ENCODE measurements at places on chromosomes 7 and 10.

- no peak for DNase-seq
Observed at GRCh38 chr10:127797339-127797738, 60.4 kb downstream of the FOXI2 start.

- DNase-seq: no peak
Observed at GRCh38 chr7:103718482-103719061, 270.9 kb downstream of the RELN start.

GRCh38 chr10:73773152-73773879 is 8.5 kb upstream of the CHCHD1 start:
- DNase-seq: no peak

DNA sequence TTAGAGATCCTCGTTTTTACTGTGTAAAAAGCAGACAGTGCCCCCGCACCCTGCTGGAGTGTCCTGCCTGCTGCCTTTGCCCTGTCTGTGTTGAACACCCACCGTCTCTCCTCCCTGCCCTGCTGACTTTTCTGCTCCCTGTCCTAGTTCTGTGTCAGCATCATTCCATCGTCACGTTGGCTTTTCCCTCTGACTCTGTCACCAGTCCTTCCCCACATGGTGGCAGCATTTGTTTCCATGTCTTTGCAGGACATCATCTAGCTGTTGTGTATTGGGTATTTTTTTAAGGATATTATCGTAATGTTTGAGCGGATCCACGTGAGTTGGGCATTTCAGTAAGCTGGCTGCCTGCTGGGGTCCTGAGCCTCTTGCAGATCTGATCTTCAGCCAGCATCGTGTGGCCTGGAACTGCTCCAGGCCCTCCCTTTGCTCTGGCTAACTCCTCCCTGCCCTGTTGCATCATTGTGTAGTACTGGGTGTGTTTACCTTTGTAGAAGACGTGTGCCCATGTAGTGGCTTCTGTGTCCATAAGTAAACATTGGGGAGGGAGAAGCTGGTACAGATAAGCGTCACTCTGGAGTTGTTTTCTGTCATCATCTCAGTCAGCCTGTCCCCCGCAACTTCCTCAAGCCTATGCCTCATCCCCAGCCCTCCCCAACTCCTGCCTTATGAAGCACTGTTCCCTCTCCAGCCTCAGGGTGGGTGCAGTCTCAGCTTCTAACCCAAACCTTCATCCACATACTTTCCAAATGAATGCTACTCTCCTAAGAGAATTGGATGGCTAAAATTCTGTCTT is 44.3 kb downstream of the TRRAP start:
- DNase-seq: no peak

GRCh38 chr7:129796186-129796775 is 156.5 kb downstream of the UBE2H start:
- no peak for DNase-seq

DNA sequence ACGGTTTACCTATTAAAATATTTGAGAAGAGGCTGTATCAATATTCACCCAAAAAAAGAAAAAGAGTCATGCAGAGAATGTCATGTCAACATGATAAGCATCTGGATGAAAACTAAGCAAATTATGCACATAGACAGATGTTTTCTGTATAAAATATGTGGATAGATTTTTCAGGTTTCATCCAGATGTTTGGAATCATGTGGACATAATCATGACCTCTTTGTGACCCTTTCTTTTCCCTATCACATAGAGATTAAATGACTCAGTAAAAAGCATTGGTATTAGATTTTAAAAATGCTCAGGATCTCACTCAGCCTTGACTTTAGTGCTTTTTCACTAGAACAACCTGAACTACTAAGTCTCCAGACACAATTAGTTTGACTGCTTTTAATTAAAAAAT is 90.0 kb downstream of the FOXP2 start:
- no peak for DNase-seq

DNA sequence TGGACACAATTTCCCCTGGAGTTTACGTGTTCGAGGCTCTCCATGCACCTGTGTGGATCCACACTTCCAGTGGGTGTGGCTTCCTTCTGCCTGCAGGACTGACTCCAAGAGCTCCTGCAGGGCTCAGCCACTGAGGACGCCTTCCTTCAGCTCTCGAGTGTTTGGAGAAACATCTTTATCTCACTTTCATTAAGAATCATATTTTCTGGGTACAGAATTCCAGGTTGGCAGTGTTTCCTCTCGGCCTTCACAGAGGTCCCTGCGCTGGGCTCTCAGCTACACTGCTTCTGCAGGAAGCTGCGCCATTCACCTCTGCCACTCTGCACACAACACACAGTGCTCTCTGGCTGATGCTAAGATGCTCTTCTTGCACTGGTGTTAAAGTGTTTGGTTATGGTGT is 69.9 kb upstream of the NKX6-2 start:
- no peak for DNase-seq

GRCh38 chr10:35400595-35401268 is 64.4 kb downstream of the CCNY start:
- no peak for DNase-seq

GRCh38 chr10:11510736-11511135 is 100.7 kb downstream of the USP6NL start:
- no peak for DNase-seq

DNA sequence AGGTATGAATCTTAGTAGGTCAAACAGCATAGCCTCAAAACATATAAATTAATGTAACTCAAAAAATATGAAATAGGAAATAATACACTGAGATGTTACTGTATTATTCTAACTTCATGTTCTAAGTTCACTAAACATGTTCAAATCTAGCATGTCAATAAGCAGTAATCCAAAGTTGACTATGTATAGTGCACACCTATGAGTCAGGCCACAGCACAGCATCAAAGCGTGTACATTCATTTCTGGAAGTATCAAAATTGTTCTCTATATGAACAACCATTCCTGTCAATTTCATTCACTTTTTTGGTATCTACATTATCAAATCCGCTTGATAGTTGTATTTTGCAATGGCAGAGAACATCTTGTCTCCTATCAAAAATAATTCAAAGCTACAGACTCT is 418.9 kb upstream of the POM121L12 start:
- DNase-seq: no peak

GRCh38 chr7:92621561-92622023 is 31.4 kb upstream of the FAM133B start:
- DNase-seq: no peak

DNA sequence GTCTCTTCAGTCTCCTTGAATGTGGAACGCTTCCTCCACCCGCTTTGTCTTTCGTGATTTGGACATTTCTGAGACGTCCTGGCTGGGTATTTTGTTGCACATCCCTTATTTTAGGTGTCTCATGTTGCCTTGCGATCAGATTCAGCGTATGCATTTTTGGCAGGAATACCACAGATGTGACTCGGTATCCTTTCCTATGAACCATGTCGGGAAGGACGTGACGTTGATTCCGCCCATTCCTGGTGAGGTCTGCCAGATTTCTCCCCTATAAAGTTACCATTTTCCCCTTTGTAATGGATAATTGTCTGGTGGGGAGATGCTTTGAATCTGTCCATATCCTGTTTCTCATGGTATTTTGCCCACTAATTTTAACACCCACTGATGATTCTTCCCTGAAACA is 49.6 kb downstream of the RBM17 start:
- DNase-seq: no peak

DNA sequence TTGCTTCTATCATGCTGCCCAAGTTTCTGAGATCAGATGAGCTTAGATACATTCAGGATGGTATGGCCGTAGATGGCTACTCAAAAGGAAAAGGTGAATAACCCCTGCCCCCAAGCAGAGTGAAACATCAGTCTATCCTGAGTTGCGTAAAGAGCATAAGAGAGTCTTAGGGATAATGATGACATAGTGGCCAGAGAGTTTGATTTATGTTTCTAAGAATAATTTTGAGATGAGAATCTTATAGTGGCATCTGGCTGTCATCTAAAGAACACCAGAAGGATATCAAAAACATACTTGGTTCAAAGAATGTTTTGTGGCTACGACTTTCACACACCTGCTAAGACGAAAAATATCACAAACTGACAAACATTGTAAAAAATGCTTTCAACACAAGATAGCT is 20.6 kb downstream of the PIK3CG start:
- no peak for DNase-seq

GRCh38 chr10:128386231-128386630 is 260.0 kb upstream of the MKI67 start:
- DNase-seq: no peak

DNA sequence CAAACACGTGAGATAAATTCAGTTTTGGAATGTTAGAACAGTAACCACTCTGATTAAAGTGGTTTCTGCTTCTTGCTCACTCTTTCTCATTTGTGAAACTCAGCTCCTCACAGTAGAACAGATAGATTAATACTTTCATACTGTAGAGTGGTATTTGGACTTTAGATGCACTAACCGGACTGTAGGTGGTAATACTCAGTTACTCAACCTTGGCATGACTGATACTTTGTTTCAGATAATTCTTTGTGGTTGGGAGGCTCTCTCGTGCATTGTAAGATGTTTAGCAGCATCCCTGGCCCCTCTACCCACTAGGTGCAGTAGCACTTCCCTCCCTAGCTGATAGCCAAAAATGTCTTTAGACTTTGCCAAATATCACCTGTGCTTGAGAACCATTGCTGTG is 37.6 kb downstream of the MCU start:
- no peak for DNase-seq

DNA sequence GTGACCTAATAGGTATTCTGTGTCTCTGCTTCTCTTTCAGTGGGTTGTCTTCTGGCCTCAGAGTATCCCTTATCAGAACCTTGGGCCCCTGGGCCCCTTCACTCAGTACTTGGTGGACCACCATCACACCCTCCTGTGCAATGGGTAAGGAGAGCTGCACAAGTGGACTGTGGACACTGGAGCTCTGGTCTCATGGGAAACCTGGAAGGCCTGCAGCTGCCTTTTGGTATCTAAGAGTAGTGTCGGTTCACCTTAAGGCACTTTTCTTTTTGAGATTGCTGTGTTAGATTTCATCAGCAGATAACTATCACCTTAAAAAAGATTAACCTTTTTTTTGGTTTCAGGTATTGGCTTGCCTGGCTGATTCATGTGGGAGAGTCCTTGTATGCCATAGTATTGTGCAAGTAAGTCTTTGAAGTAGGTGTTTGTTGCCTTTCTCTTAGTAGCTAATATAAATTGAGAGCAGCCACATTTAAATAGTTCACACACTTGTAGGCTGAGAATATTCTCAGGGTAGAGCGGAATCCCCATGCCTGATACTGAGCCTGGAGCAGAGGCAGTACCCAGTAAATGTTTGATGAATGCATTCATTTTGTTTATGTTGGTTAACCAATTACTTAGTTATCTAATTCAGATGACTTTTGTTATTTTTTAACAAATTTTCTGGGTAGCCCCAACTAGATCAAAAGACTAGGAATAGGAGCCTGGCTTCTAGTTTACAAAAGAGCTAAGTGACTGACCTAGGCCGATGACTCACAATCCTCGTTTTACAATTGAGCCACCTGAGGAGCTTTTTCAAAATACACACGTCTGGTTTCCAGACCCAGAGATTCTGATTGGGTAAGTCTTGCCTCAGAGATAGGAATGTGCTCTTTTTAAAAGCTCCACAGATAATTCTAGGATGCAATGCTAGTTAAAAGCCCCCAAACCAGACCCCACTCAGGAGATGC is 3.6 kb downstream of the TMEM254 start:
- no peak for DNase-seq

- DNase-seq: no peak
Observed at GRCh38 chr7:103862302-103863035, 127.0 kb downstream of the RELN start.

- no peak for DNase-seq
Observed at GRCh38 chr10:98340261-98340939, 72.4 kb upstream of the LOXL4 start.

- DNase-seq: no peak
Observed at GRCh38 chr10:99279626-99280111, 44.0 kb upstream of the HPSE2 start.

DNA sequence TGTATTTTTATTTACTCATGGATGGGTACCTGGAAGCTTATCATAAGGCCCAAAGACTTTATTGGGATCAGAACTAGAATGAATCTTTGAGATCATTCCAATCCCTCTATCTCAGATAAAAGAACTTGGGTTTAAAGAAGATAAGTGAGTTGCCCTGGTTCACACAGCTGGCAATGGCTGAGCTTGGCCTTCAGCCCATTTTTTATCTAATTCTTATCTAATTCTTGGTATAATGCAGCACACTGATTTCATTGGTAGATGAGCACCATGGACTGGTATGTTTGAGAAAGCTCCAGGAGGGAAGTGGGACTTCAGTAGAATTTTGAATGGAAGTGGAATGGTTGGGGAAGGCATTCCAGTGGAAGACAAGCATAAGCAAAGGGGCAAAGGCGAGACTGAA is 558.9 kb downstream of the REEP3 start:
- no peak for DNase-seq

GRCh38 chr10:123382491-123382890 is 228.3 kb downstream of the BUB3 start:
- DNase-seq: no peak

DNA sequence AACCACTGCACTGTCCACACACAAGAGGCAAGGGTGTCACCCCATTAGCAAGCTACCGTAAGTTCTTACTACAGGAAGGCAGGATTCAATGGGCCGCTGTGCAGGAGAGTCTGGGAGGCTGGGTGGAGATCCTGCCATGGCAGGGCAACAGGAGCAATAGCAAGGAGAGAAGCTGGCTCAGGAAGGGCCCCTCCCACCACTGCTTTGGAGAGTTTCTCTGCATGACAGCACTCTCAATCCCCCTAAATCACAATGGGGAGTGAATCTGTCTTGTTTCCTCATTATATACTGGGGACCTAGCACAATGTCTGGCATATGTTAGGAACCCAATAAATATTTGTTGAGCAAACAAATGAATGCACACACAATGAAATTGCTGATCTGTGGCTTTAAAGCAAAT is 83.2 kb upstream of the SFMBT2 start:
- DNase-seq: no peak

DNA sequence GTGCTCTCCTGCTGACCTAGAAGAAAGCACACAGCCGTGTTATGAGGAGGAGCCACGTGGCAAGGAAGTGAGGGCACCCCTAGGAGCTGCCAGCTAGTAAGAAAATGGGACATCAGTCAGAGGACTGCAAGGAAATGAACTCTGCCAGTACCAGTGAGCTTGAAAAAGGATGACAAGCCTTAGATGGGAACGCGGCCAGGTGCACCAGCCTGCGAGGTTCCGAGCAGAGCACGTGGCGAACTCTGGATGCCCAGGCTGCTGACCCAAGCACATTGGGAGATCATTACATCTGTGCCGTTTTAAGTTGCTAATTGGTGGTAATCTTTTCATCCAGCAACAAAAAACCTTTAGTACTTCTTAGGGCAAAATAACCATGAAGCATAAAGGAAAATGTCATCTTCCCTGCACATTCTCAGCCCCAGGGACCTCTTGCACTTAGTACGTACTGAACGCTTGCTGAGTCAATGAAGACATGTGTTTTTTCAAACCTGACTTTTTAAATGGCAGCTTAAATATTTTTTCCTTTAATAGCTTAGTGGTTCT is 69.4 kb downstream of the AMZ1 start:
- no peak for DNase-seq

- DNase-seq: no peak
Observed at GRCh38 chr10:124568848-124569622, 107.4 kb downstream of the LHPP start.

DNA sequence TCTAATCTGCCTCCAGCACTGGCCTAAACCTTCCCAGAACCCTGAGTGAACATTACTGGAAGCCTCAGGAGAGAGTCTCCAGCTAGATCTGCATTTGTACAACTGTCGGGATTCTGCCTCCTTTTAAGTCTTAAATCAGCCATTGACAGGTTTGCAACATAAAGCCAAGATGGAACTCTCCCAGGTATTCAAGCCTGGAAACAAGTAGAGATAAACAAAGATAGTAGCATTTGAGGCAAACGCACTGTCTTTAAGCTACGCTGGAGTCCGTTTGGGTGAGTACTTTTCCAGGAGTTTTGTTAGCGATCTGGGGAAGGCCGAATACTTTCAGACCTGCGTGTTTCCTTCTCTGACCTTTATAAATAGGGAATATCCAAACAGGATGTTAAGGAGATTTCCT is 317.2 kb upstream of the FZD8 start:
- no peak for DNase-seq

Data from hematopoietic multipotent progenitor cell (in vitro differentiated cells).